Neural crest cell (in vitro differentiated cells): ENCODE measurements at places on chromosomes 7 and 10. TPM values are rescaled to one million over a fixed set of nuclear protein-coding genes. Genes with fewer than 3 reads are reported as not detected.

RBM17 gene
- 142 and 156 TPM in 2 replicates for total RNA-seq

ATRNL1 gene
- 44.1 and 46.9 TPM in 2 replicates for total RNA-seq

FAM237B gene
- total RNA-seq, result not detected in 2 replicates

DNA sequence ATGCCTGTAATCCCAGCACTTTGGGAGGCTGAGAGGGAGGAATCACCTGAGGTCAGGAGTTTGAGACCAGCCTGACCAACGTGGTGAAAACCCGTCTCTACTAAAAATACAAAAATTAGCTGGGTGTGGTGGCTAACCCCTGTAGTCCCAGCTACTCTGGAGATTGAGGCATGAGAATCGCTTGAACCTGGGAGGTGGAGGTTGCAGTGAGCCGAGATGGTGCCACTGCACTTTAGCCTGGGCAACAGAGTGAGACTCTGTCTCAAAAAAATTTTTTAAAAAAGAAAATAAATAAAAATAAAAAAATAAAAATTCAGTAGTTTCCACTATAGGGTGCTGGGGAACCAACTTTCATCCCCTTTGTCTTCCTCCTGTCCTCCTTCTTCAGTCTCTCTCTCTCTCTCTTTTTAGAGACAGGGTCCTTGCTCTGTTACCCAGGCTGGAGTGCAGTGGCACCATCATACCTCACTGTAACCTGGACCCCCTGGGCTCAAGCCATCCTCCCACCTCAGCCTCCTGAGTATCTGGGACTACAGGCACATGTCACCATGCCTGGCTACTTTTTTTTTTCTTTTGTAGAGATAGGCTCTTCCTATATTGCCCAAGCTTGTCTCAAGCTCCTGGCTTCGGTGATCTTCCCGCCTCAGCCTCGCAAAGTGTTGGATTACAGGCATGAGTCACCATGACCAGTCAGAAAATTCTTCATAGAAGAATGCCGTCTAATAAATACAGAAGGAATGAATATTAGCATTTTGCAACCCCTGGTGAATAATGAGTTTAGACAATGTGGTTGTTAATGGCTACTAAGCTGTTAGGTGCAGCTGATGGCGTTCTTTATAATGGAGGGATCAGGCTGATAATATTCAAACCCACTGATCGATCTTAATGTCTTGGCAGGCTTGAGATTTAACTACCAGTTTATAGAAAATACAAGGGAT lies 20.6 kb downstream of the RBM20 start:
- peaks cover 10% of the 10 kb centered on the region for H3K4me1 ChIP-seq
- no peak overlapping the region for H3K27ac ChIP-seq
- no peak for DNase-seq
- no peak overlapping the region for H3K4me3 ChIP-seq
- H3K36me3 ChIP-seq, result no peaks in the 10 kb centered on the region

DNA sequence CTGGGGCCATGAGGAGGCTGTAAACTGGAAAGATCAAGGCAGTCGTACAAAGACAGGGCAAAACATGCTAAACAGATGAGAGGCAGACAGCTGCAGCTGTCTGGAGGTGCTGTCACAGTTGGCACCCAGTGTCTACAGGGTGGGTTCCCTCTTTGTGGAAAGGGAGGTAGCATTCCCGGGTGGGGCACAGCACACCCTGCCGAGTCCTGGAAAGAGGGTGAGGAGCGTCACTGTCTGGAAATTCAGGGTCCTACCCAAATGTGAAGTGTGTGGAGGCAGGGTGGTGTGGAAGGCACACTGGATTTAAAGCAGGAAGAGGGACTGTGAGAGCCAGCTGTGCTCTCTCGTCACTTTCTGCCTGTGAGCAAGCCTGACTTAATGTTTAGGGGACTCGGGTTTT lies 356.2 kb downstream of the SDK1 start:
- no peaks in the 10 kb centered on the region for H3K36me3 ChIP-seq
- no peaks in the 10 kb centered on the region for H3K4me1 ChIP-seq
- no peak overlapping the region for H3K27ac ChIP-seq
- H3K27me3 ChIP-seq, result no peaks in the 10 kb centered on the region

GRCh38 chr10:36188461-36188860 lies 546.4 kb upstream of the FZD8 start:
- H3K4me1 ChIP-seq, result no peaks in the 10 kb centered on the region
- no peak overlapping the region for H3K27ac ChIP-seq
- H3K4me3 ChIP-seq, result no peak overlapping the region
- DNase-seq, result no peak
- H3K36me3 ChIP-seq, result peaks cover 10% of the 10 kb centered on the region
- H3K27me3 ChIP-seq, result no peaks in the 10 kb centered on the region
